Naive B cell (primary cell): ENCODE measurements at places on chromosomes 16 and 17. TPM values are rescaled to one million over a fixed set of nuclear protein-coding genes. Genes with fewer than 3 reads are reported as not detected.

Gene LRRC36
- not detected for polyA plus RNA-seq

Gene USP43
- polyA plus RNA-seq, result not detected

Gene CD68
- polyA plus RNA-seq, result 6.9 TPM

Gene PLLP
- 0.68 TPM for polyA plus RNA-seq

Gene ARL17B
- 24.6 TPM for polyA plus RNA-seq
